ENCODE measurements at places on chromosomes 6 and 20. TPM values are rescaled to one million over a fixed set of nuclear protein-coding genes. Genes with fewer than 3 reads are reported as not detected.
A peak's percentile ranks its signal among the peaks of the same experiment; 100 is the strongest.

DNA sequence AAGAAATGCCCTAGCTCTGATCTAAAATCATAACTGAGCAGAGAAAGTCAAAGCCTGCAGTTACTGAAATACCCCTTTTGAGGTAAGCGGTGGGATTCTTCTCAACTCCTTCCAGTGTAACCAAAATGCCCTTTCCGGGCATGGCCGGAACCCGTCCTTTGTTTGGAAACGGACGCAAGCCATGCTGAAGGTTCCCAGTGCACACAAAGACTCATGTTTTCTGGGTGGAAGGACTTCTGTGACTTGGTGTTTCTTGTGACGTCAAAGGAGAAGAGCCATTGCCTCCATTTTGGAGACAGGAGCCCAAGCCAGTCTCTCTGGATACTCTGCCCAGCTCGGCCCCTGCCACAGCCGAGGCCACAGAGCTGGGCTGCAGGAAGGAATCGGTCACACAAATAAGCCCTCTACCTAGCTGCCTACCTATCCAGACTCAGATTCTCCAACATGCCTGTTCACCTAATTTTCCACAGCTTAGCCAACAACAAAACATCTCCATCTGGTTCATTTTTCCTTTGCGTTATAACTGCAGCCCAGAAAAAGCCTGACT, 182.8 kb downstream of the TBXT start:
- no peak for DNase-seq

Gene CNR1
- 21.7 TPM for total RNA-seq

GRCh38 chr6:4607793-4608192, 168.4 kb upstream of the CDYL start:
- DNase-seq: no peak

Gene GNAS-AS1
- total RNA-seq: not detected

Gene OR2J3
- not detected for total RNA-seq

DNA sequence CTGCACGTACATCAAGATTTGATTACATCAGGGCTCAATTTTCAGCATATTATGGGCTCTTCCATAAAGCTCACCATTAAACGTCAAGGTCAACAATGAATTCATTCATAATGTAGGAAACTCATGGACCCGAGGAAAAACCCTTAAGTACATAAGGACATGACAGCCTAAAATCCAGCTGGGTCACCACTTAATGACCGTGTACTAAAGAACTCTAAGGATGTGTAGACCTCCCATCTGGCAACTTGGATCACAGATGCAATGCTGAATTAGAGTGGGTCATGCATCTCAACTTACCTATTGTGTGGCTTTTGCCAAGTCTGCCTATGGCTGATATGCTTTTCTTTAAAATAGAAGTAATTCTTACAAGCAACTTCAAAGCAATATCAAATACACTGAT, 26.7 kb upstream of the DEFB112 start:
- DNase-seq: no peak

DNA sequence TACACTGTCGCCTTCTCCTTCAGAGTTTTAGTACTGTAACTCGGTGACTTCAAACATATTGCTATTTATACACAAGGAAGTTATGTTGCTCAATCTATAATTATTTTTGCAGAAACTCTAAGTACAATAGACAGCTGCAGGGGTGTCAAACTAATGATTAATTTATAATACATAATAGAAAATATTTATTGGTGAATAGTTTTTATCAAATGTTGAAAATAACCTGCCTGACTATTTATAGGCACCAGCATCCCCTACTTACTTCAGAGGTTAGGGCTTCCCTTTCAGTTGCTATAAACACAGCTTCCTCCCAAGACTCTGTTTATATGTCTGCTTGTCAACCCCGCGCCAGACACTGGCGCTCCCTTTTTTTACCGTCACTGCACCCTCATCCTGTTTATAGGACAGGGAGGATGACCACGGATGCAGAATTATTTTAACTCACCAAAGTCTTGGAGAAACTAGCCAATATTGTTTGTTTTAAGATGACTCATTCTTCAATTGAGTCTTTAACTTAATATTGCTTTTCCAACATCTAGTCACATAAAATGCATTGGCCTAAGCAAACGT, 225.0 kb downstream of the ALDH8A1 start:
- DNase-seq: no peak

GRCh38 chr6:5517796-5518195, 256.5 kb downstream of the FARS2 start:
- DNase-seq: no peak

Gene SEC63
- 116 TPM for total RNA-seq

Gene MUCL3
- not detected for total RNA-seq

- no peak for DNase-seq
These were observed 353.4 kb downstream of the EPM2A start for GRCh38 chr6:145381941-145382340.

DNA sequence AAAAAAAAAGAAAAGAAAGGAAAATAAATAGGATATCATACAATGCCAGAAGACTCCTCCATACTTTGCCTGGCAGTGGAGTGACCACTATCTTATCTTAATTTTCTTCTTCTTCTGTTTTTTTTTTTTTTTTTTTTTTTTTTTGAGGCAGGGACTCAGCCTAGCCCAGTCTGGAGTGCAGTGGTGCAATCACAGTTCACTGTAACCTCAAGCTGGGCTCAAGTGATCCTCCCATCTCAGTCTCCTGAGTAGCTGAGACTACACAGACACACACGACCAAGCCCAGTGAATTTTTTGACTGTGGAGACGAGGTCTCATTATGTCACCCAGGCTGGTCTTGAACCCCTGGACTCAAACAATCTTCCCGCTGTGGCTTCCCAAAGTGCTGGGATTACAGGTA, 17.1 kb upstream of the MMP9 start:
- DNase-seq: no peak

Gene STMND1
- not detected for total RNA-seq

Gene TNF
- total RNA-seq: 0.93 TPM

DNA sequence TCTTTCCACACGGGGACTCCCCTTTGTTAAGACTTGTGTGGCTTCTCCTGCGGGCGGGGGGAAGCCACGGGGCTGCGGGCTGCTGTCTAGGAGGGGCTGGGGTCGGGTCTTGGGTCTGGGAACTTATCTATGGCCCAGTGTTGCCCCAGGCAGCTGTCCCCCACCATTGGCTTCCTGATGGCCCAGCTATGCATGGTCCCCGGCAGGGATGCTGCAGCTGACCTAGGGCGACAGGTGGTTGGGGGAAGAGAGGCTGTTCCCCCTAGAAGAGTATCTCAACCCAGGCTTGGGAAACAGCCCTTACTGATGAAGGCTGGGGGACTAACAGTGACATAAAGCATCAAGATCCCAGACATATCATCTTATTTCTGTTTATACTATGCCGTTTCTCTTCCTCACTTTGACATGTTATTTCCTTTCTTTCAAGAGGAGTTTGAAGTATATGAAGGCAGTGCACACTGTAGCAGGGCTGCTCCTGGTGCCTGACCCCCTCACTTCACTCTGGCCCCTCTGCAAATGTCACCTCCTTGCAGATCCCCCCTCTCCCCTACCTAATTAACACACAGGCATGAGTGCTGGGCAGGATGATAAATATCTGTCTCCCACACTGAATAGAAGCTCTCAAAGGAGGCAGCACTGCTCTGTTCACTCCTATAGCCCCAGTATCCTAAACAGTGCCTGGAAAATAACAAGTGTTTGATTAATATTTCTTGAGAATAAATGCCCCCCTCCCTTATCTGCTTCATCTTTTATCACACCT, 87.0 kb downstream of the HIVEP2 start:
- DNase-seq: no peak

Gene NKAIN4
- total RNA-seq: not detected

Gene GPR6
- not detected for total RNA-seq

Gene LPIN3
- total RNA-seq: 17.6 TPM

DNA sequence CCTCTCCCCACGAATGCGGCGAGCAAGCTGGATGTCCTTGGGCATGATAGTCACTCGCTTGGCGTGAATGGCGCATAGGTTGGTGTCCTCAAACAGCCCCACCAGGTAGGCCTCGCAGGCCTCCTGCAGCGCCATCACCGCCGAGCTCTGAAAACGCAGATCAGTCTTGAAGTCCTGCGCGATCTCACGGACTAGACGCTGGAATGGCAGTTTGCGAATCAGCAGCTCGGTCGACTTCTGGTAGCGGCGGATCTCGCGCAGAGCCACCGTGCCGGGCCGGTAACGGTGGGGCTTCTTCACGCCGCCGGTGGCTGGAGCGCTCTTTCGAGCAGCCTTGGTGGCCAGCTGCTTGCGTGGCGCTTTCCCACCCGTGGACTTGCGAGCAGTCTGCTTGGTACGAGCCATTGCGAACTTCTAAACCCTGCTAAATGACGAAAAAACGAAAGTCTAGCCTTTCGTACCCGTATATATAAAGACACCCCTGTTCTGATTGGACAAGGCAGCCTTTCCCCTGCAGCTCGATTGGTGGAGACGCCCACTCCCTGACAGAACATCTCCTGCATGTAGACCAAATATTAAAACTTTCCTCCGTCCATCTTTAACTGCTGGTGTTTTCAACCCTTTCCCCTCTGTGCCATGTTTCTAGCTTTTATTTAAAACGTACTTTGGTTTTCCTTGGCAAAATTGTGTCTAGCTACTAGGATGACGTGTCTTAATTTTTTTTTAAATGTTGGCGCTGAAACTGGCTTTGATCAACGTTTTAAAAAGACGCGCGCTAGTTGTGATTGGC, 109.8 kb downstream of the HFE start:
- peak; percentile 92 for DNase-seq

DNA sequence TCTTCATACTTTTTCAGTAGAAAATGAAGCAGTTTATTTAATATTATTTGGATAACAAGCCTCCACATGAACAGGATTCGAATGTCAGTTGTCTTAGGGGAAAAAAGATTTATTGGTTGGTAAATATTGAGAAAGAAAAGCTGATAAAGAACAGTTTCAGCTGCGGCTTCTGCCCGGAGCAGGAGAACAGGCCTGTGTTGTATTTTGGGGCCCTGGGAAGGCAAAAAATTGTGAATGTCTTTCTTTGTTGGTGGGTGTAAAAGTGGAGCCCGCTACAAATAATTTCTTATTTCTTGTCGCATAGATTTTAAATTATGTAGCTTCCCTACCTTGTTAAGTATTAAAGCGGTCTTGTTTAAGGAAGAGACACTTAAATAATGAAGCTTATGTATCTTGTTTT, 90.5 kb upstream of the PAX1 start:
- no peak for DNase-seq

DNA sequence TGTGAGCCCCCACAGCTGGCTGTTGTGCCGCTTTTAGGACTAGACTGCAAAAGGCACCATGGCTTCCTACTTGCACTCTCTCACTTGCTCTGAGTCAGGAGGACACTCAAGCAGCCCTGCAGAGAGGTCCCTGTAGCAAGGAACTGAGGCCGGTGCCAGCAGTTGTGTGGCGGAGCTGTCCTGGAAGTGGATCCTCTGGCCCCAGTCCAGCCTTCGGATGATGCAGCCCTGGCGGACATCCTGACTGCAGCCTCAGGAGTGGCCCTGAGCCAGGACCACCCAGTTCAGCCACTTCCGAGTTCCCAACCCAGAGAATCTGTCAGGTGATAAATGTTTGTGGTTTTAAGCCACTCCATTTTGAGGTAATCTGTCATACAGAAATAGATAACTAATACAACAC, 17.5 kb downstream of the CTCFL start:
- no peak for DNase-seq

GRCh38 chr6:165745492-165745891, 82.5 kb upstream of the PDE10A start:
- no peak for DNase-seq

- DNase-seq: no peak
These were observed 123.8 kb upstream of the MTHFD1L start for GRCh38 chr6:150741633-150742200.

Gene MOXD1
- 4.2 TPM for total RNA-seq

All from posterior vena cava (tissue), 2 donors.